ENCODE measurements at places on chromosomes 3 and 15.

GRCh38 chr3:72411126-72411525 is 437.1 kb downstream of the SHQ1 start:
- DNase-seq, result no peak

DNA sequence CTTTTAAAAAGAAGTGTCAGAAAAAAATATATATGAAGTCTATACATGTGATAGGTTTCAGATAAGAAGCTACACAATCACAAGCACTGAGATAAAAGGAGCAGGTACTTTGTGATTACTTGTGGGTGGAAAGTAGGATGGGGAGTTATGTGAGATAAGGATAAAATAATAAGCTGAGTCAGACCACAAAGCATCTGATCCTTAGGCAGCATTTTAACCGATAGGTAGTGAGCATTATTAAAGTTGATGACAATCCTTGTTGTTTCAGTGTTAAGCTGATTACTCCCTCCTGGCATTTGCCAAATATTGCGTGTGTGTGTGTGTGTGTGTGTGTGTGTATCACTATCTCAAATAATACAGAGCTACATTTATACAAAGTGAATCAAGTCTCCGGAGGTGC is 483.1 kb downstream of the NAALADL2 start:
- DNase-seq, result no peak

DNA sequence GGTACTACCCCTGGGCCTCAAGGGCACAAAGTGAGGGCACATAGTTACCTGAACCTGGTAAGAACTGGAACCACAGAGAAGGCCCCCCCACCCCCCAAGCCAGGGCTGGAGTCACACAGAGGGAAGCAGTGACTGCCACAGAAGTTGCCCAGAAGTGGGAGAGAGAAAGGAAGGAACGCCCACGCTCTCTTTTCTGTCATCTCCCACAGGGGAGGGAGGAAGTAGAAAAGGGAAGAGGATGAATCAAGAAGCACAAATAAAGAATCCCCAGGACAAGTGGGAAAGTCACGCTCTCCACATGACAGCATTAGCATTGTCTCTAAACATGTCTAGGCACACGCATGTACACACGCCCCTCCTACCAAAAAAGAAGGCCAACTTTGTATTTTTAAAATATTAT is 114.7 kb upstream of the FRMD4B start:
- DNase-seq, result no peak

DNA sequence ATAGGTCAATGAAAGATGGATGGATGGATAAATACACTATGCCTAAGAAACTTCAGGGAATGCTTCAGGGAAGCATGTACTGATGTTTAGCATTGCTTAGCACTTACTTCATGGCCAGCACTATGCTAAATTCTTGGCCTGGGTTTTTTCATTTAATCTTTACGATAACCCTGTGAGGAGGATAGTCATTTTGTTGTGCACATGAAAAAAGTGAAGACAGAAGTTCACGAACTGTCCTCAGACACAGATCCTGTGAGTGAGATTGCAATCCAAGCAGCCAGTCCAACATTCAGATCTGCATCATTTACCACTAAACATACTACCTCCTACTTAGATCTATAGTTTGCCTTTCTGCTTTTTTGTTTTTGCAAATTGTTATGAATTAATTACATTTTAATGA is 510.8 kb upstream of the AGTR1 start:
- DNase-seq, result no peak

GRCh38 chr3:135127946-135128470 is 332.9 kb downstream of the EPHB1 start:
- DNase-seq, result no peak

- no peak for DNase-seq
Observed at GRCh38 chr3:88180398-88180999, 30.7 kb downstream of the C3orf38 start.

- DNase-seq, result no peak
Observed at GRCh38 chr3:156619376-156619775, 55.0 kb upstream of the TIPARP start.

DNA sequence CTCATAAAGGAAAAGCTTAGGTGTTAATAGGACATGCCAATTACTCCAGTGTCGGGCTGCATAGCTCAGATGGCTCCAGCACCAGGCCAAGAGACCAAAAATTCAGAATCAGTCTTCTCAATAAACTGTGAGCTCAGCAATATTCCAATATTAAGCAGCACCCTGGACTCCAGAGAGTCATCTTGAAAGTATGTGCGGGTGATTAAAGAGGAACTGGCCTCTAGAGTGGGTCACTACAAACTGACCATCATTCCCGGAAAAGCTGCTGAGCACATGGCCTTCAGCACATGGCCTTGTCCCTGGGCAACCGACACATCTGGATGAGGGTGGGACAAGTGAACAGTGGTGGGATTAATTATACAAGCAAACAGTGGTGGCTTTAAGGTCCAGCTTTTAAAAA is 59.0 kb downstream of the MAGI1 start:
- no peak for DNase-seq

DNA sequence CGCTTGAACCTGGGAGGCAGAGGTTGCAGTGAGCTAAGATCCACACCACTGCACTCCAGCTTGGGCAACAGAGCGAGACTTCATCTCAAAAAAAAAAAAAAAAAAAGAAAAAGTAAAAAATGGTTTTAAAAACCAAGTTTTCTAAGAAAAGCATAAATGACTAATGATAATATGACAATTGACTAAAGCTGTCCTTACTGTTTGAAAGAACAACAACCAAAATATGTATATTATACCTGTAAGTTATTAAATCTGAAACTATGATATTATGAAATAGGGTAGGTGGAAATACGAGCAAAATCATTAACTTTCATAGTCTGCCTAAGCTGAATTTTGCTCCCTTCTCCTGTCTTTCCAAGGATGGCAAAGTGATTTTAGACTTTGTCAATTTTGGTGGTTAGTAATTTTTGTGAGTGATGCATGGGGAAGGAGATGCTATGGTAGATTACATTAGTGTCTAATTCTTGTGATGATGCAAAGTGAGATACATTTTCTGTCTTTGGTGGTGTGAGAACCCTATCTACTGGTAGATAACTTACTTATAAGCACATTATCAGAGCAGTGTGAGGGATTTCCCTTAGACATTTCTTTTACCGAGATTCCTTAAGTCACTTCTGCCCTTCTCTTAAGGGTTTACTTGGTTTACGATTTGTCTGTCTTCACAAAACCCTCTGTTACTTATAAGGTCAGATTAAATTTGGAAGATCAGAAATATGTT is 10.6 kb upstream of the CHD2 start:
- no peak for DNase-seq

DNA sequence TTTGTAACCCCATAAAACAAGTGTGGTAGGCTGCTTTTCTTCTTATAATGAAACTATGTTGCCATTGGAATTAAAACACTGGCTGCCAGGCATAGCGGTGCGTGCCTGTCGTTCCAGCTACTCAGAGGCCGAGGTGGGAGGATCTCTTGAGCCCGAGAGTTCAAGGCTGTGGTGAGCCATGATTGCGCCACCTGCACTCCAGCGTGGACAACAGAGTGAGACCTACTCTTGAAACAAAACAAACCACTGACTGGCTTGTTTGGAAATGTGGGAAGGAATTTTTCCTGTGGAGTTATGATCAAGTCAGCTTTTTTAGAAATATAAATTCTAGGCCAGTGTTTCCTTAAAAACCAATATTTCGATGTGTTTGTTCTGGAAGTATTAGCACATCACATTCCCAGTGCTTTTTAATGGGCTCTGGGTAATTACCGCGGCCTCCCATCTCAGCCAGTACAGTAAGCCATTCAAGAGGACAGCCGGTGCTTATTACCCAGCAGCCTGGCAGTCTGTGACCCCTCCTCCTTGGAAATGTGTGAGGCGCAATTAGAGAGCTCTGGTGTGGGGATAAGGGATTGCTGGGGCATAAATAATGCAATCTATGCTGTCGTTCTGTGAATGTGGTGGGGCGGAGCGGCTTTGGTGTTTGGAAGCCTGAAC is 58.3 kb upstream of the TRAK1 start:
- DNase-seq, result no peak

DNA sequence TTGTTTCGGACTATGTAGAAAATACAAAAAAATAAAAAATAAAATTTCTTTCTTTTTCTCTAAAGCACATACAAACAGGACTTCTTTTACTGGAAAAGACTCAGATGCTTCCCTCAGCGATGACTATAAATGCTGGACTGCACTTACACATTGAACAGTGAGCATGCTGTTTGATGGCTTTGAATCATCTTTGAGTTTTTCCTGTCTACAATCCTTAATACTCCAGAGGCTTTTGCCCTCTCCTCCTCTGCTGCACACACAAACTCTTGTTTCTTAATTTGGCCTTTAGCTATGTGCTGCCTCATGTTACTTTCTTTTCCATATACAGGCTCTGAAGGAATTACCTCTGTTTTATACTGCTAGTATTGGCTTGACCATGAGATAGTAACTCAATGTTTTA is 575.1 kb downstream of the EPHA3 start:
- DNase-seq, result no peak

DNA sequence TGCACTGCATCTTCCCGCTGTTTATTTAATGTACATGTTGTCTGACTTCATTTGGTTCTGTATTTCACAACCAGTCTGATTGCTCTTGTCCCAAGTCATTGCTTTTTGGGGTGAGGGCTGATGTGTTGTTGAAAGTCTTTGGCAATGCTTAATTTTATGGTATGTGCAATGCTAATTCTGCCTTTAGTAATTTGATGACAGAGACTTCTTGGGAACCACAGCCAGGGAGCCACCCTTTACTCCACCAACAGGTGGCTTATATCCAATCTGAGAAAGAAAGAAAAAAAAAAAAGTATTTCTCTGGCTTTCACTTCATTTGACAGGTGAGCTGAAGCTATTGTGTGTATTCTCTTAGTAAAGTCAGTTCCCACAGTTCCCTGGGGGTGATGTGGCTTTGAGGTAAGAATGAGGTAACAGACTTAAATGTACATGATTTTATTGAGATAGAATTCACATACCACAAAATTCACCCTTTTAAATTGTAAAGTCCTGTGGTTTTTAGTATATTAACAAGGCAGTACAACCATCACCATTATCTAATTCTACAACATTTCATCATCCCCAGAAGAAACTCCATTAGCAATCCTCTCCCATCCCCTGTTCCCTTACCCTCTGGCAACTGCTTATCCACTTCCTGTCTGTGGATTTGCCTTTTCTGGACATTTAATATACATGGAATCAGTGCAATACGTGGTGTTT is 97.3 kb downstream of the SLCO3A1 start:
- no peak for DNase-seq

DNA sequence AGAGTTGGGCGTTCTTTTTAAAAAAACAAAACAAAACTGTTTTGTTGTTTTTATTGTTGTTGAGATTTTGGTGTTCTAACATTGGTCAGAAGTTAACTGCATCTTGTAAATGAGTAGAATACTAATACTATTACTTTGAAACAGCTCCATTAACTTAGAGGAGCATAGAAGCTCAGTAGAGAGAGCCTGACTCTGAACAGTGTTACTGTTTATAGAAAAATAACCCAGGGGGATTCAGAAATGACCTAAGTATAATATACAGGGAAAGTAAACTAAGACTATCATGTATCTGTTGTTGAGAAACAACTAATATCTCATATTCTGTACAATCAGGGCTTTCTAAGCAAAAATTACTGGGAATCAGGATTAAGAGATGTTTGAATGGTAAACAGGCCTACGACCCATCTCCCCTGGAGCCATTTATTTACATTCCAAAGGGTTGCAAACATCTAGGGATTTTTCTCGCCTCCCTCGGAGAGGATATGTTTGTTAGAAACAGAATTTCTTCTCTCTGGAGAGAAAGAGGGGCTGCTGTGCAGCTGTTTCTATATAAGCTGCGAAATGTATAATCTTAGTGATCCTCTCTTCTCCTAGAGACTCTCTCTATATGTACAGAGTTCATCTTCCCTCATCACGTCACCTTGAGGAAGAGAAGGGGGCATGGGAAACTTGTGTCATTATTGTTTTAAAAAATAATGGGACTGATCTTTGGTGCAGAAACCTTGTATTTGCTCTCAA is 827.5 kb upstream of the DPPA4 start:
- no peak for DNase-seq

- DNase-seq, result no peak
Observed at GRCh38 chr15:35665896-35666536, 120.1 kb upstream of the DPH6 start.

DNA sequence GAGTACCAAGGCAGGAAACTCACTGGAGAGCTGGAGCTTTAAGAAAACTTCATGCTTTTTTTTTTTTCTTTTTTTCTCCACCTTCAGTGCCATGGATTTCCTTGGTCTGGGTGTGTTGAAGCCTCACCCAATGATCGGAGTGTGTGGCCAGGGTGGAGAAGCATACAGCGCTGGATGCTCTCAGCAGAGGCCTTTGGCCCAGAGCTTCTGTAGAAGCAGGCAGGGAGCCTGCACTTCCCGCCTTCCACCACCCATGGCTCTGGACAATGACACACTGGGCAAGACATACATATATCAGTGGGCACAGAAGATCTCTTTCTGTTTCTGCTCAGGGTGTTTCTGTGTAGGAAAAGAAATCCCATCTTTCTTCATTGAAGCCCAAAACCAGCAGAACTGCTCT is 55.8 kb upstream of the ACAD9 start:
- DNase-seq, result no peak

GRCh38 chr3:130759692-130760338 is 13.2 kb upstream of the PIK3R4 start:
- peak; percentile 62 for DNase-seq

- DNase-seq, result no peak
Observed at GRCh38 chr3:11381563-11381962, 109.4 kb downstream of the ATG7 start.
